M059J (cell line): ENCODE measurements at places on chromosomes 5 and 9. TPM values are rescaled to one million over a fixed set of nuclear protein-coding genes. Genes with fewer than 3 reads are reported as not detected.

- no peak for DNase-seq
These were observed 186.1 kb downstream of the C9orf152 start for GRCh38 chr9:110021891-110022290.

DNA sequence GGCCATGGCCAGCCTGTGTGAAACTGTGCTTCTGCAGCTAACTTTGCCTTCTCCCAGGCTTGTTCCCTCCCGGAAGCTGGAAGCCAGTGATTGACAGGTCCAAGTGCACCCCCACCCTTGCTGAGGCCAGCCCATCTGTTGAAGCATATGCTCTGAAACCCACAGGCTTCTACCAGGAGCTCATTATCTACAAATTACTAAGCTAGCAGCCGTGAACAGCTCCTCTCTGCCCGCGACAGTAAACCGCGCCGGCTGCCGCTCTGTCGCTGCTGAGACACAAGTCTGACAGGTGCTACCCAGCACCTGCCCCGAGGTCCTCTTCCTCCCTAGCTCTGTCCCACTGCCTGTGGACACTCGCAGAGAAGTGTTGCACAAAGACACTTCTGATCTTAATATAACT lies 490.9 kb downstream of the GADD45G start:
- no peak for DNase-seq

DNA sequence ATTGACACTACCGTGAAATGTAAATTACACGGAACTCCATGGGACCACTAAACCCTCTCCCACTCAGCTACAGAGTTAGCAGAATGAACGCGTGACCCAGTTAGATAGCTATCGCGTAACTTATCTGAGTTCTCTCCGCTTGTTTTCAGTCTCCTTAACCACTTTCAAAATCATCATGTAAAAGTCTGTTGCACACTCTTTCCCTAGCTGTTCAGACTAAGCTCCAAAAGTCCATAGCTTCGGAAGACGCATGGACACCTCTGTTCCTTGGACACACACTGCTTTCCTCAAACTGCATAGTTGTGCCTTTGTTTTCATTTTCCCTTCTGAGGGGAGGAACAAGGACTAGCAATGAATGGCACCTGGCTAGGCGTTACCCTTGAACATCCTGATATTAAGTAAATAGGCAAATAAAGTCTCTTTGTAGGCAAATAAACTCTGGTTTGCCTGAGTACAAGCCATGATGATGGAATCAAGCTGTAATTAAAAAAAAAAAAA lies 83.3 kb downstream of the DAPK1 start:
- no peak for DNase-seq

- DNase-seq, result no peak
These were observed 37.6 kb upstream of the MTAP start for GRCh38 chr9:21764846-21765245.

FOXD4L5 gene
- total RNA-seq, result 0.07 TPM in 1 of 2 replicates, not detected in the other

DNA sequence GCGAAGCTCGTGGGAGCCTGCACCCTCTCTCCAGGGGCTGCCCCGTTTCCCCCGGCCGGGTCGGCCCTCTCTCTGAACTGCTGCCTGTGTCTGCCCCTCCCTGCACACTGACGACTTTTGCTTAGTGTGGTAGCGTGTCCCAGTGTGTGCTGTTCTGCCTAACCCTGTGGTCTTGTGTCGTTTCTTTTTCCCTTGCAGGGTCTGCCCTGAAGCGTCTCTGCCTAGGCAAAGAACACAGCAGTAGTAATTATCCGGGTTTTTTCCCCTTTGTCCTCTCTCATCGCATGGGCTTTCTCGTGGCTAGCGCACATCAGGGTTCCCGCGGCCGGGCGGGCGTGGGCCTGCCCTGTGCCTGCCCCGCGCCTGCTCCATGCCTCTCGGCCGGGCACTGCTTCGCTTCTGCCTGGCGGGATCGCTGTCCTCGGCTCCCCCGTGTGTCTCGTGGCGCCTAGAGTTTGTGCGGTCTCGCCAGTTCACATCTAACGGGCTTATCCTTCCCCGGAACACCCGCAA lies 122.7 kb downstream of the WNK2 start:
- no peak for DNase-seq

C9orf153 gene
- not detected in 2 replicates for total RNA-seq

SPATA31D4 gene
- not detected in 2 replicates for total RNA-seq

GRCh38 chr5:15499528-15500324 lies at the start of gene FBXL7:
Gene FBXL7, plus strand, starts transcription at chr5:15500180.
- peak; percentile 85 for DNase-seq

DNA sequence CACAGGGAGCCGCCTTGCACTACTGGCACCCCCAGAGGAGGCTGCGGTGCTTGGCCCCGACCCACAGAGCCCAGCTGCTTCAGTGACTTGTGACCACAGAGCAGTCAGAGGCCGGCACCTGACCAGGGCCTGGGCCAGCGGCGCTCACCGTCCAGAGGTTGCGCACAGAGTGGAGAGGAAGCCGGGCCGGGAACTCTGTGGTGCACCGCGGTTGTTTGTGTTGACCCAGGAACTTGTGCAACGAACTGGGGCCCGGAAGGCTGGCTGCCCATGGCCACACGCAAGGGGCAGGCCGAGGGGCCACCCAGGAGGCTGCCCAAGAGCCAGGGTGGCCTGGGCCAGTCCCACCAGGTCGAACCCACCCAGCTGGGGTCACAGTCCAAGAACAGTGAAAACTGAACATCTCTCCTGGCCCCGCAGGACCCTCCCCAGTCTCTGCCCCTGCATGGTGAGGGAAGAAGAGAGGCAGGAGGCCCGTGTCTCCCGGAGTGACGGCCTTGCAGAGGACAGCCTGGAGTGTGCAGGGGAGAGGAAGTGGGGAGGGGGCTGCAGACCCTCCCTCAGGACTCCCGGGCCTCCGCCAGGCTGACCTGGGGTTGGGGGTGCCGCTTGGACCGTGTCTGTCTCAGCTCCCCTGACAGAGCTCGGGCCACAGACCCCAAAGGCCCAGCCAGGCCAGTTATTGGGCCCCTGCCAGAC lies 42.8 kb upstream of the EGFL7 start:
- peak; percentile 47 for DNase-seq

DNA sequence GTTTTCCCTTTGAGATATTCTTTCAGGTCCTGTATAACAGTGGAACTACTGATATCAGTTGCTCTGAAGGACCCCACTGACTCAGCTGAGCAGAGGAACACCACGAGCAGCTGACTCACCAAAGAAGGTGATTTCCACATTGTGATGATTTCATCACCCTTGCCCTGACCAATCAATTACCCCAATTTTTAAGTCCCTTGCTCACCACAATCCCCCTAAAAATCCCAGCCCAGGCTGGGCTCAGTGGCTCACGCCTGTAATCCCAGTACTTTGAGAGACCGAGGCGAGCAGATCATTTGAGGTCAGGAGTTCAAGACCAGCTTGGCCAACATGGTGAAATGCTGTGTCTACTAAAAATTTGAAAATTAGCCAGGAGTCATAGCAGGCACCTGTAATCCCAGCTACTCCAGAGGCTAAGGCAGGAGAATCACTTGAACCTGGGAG lies 125.3 kb upstream of the ABCA1 start:
- DNase-seq, result peak; percentile 87

DNA sequence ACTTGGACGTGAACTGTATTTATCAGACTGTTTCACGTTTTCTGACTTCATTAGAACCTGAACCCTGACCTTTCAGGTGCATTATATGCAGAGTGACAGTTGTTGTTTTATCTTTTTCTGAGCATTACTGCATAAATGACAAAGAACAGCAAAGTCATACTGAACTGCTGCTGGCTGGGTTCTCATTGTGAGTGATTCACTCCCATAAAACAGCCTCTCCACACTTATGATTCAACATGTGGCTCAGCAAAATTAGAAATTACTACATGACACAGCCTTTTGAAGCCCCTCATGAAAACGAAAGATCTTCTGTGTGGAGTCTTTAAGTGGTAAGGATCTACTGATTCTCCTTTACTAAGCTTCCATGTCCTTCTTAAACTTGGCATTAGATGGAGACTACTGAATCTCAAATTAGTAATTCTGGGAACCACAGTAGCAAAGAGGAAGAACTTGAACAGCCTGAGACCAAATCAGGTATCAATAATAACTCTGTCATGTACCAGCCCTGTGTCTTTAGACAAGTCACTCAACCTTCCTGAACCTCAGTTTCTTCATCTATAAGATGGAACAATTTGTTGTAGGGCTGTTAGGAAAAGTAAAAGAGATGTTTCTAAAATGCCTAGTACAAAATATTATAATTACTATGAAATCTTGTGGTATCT lies 172.3 kb upstream of the GNA14 start:
- peak; percentile 89 for DNase-seq

- DNase-seq, result no peak
These were observed 17.2 kb downstream of the OR2S2 start for GRCh38 chr9:35940458-35941407.

GRCh38 chr9:134251296-134252069 lies 74.8 kb upstream of the RXRA start:
- no peak for DNase-seq

GRCh38 chr5:1542781-1543180 lies 19.0 kb upstream of the LPCAT1 start:
- DNase-seq, result peak; percentile 90

DNA sequence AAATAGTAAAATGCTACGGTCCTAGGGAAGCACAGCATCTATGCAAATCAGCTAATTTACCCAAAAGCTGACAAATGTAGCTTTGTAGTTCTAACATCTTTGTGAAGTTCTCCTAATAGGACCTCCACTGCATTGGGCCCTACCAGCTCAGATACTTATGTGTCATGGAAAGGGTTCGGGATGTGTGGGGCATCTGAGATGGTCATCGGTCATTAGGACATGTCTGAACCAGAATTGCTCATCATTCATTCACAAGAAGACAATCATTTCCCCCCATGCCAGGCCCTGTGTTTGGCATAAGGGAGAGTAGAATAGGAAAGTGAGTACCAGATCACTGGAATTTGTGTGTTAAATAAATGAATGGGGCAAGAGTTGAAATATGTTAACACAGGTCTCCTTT lies 35.7 kb downstream of the PWWP2A start:
- peak; percentile 76 for DNase-seq

GRCh38 chr9:4970970-4971641 lies 14.0 kb upstream of the JAK2 start:
- no peak for DNase-seq

SPINK7 gene
- total RNA-seq, result not detected in 2 replicates

DNA sequence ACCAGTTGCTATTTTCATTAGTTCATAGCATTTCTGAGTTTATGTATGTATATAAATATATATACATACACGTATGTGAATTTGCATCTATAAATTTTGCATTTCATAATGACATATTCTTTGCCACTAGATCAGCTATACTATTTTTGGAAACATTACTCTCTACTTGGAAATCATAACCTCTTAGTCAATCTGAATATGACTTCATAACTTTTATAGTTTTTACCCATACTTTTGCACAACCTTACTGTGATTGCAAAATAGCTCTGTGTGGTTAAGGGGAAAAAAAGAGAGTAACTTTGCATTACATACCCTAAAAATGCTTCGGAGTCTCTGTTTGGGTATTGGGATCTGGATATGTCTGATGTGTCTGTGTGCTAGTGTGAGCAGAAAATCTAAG lies 44.9 kb upstream of the ADAMTSL1 start:
- DNase-seq, result no peak

SCGB3A2 gene
- not detected in 2 replicates for total RNA-seq

DNA sequence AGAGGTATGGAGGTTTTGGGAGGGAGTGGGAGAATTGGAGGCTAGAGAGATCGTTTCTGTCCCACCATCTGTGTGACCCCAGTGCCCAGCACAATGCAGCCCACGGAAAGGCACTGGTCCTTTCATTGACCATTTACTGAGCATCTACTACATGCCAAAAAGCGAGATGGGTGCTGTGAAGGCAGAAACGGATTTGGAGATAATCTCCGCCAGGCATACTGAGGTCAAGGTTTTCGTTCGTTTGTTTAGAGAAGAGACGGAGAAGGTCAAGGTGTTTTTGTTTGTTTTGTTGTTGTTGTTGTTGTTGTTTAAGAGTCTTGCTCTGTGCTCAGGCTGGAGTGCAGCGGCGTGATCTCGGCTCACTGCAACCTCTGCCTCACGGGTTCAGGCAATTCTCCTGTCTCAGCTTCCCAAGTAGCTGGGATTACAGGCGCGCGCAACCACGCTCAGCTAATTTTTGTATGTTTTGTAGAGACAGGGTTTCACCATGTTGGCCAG lies 593 bp upstream of the ZBTB43 start:
- DNase-seq, result no peak

DNA sequence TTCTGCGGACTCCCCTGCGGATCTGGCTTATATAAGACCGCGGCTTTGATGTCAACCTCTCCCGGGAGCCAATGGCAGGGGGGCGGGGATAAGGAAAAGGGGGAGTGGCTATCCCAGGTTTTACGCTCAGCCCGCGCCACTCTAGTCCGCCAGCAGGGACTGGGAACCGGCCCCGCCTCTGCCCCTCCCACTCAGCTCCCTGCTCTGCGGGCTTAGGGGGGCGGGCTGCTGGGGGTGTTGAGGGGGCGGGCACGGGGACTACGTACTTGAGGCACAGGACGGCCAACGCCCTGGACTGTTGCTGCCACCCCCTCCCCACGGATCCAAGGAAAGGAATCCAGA lies at the start of gene HAND1:
TSS of gene HAND1 (minus strand) at position 4 of the 342 bp plus-strand sequence. CDS start 219 bp downstream, outside the sequence.
- peak; percentile 41 for DNase-seq

GRCh38 chr5:58890701-58891085 lies 307.8 kb downstream of the RAB3C start:
- DNase-seq, result no peak

DNA sequence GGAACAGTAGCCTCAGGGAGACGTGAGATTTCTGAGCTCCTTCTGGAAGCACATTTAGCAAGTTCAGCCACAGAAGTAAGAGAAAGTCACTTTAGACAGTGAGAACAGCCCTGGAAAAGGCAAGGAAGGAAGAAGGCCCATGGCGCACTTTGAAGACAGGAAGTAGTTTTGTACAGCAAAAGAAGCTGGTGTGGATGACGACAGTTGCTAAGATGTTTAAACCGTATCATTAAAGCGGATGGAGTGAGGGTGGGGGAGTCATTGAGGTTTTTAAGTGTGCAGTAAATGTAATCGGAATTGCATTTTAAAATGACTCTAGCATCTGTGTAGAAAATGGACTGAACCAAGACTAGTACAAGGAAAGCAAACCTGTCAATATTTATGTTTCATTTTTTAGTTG lies 15.3 kb upstream of the TRPM3 start:
- DNase-seq, result no peak

CAVIN4 gene
- 0.37 and 0.59 TPM in 2 replicates for total RNA-seq

GRCh38 chr9:116506685-116507084 lies 180.4 kb upstream of the TRIM32 start:
- peak; percentile 36 for DNase-seq

- DNase-seq, result no peak
These were observed 8.6 kb upstream of the PSAT1 start for GRCh38 chr9:78288214-78288892.

- peak; percentile 77 for DNase-seq
These were observed 317.0 kb upstream of the RFX3 start for GRCh38 chr9:3842839-3843238.

DNA sequence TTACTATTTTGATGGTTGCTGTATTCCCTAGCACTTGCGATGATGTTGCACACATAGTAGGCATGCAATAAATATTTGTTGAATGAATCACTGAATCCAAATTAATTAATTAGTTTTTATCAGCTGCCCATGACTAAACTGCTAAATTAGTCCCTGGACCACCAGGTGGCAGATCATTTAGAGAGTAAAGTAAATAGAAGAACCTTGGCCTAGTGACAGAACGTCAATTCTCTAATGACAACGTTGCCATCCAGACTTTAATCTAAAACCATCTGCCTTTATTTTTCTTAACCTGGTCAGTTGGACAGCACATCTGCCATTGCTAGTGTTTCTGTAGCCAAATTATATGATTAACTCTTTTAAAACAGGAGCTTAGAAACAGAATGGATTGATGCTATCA lies 457.5 kb downstream of the KIF4B start:
- DNase-seq, result no peak

- DNase-seq, result no peak
These were observed 1.4 kb downstream of the PDE4D start for GRCh38 chr5:59891962-59892643.

GRCh38 chr5:81097713-81098112 lies 135.4 kb upstream of the CKMT2 start:
- no peak for DNase-seq
